ENCODE measurements at places on chromosomes 6 and 20.
A peak's percentile ranks its signal among the peaks of the same experiment; 100 is the strongest.

- DNase-seq: no peak
Observed at GRCh38 chr20:21101932-21102575, 4.1 kb downstream of the LINC00237 start.

DNA sequence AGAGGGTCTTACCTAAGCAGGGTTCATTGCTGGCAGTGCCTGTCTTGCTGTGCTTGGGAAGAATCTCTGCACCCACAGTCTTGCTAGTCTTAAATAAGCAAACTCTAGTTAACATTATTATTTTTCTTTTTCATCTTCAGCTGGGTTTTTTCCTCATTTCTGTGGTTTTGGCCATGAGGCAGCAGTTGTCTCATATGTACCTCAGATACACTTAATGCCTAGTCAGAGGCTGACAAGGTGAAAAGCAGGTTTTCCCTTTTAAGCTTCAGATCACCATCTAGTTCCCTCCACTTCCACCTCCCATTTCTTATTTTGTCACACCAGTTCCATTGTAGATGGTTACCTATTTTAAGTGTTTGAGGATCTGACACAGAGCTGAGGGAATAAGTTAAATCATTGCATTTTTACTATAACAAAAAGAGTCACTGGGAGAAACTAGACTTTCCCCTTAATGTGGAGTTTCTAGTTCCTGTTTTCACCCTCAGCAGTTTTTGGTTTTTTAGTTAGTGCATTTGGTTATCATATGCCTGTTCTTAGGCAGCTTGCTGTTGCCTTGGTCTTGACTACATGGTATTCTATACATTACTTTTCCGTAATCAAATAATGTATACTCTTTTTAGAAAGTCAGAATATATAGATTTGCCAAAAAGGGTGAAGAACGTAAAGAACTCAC is 46.0 kb downstream of the AFDN start:
- DNase-seq: no peak

DNA sequence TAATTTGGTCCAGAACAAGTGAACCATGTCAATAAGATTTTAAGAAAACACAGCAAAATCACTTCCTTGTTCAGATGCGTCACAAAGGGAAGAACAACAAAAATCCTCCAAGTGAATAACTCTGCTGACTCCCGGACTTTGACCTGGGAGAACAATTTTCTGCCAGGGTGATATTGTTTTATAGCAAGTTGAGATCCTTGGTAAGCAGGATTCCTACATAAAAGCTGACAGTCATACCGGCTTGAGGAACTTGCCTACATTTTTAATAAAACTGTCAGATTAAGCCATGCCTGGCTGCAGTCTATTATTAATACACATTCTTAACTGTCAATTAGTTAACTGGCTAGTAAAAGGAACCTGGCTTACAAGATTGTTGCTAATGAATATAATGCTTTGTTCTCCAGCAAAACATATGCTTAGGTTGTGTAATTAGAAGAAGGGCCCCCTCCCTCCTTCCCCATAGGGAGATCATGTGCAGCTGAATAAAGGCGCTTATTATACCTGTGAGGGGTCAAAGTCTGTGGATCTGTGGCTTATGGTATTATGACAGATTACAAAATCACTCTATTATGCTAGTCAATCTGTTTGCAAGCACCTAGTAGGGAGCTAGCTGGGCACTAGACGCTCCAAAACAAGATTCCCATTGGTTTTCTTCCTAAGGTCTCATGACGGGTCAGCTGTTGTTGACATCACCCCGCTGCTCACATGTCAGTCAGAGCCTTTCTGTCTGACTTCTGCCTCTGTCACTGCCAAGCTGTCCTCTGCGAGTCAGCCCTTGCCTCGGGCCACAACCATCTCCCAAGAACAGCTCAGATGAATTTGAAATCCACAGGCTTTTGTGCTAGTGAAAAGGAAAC is 44.6 kb upstream of the SEC63 start:
- DNase-seq: no peak

DNA sequence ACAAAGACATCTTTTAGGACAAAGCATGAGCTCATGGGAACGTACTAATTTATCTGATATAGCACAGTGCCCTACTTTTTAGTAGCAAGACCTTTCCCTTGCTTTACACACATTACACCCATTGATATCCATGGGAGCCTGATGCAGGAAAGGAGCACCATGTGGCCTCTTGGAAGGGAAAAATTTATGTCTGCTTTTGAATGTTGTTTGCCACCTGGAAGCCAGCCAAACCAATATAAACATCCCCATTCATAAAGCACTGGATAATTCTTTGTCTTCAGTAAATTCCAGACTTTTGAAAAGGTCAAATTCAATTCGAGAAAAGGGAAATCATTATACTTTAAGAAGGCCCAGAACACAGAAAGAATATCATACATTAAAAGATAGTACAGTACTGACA is 152.3 kb upstream of the BEND6 start:
- DNase-seq: peak; percentile 65

GRCh38 chr20:49976542-49976941 is 6.2 kb upstream of the SNAI1 start:
- DNase-seq: peak; percentile 62

DNA sequence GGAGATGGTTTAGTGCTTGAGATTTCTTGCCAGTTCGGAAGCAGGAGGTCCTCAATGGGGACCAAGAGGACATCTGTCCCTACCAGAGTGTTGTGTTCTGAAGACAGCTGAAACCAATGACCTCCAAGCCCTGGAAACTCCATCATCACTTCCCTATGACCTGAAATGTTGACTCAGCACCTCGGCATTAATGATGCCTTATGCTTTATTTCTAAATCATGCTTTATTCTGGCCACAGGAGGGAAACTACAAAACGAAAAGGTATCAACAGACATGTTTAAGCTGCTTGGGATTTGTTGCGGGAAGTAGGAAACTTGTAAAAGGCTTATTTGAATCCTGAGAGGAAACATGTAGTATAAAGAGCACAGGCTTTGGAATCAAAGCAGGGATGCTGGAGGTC is 389.1 kb upstream of the CHD6 start:
- DNase-seq: no peak

GRCh38 chr6:93196406-93196970 is 222.9 kb downstream of the EPHA7 start:
- no peak for DNase-seq

GRCh38 chr6:148186916-148187315 is 155.7 kb upstream of the SASH1 start:
- DNase-seq: no peak

- DNase-seq: no peak
Observed at GRCh38 chr6:90044833-90045381, 150.6 kb downstream of the GJA10 start.

DNA sequence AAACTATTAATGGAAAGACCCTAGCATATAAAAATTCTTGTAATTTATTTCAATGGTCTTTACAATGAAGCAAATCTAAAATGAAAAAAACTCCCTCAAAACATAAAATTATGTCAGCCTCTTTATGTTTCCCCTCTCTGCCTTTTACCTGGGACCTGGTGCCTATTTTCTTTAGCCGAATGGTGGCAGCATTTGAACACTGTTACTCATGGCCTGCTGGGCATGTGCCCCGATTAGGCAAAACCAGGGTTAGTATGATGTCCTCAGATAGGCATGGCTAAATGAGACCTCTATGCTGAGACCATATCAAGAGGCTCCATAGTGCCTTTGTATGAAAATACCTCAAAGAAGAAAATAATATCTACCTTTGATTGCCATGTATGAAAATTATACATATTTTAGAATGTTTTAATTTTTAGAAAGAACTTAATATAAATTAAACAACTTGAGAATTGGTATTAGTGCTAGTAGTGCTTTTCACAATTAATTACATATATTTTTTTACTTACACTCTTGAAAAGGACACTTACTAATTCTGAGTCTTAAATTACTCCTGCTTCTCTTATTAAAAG is 22.5 kb upstream of the C6orf58 start:
- DNase-seq: peak; percentile 68

- no peak for DNase-seq
Observed at GRCh38 chr6:15818044-15818443, 155.2 kb upstream of the DTNBP1 start.

- DNase-seq: no peak
Observed at GRCh38 chr6:5507131-5507681, 245.9 kb downstream of the FARS2 start.

DNA sequence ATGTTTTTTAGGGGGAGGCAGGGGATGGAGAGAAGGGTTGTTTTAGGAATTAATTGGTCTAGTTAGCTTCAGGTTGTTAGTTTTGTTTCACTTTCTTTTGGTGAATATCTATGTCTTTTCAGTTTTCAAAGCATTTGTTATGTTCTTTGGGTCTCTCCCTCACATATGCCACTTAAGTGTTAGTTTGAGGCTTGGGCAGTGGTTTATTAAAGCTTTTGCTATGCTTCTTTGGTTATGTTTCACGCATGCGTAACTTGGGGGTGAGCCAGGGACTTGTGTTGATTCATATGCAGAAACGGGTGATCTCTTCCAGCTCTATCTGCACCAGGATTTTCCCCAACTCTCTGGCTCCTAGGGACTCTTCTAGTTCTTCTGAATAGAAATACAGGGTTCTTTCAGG is 11.4 kb upstream of the MMS22L start:
- DNase-seq: peak; percentile 54

DNA sequence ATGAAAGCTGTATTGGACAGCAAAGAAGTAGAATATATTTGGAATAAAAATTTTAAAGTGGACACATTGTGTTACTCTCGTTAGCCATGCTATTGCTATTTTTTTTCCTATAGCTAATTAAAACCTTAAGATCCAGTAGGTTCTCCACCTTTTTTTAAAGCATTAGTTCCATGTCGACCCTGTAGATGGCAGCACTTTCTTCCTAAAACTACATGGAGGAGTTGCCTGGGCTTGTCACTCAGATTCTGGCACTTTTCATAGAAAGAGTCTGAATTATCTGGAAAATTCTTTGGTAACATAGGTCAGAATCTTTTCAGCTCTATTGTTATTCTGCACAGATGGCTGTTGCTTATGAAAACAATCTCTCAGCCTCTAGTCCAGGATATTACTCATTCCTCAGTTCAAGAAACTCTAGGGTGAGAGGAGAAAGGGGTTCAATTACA is 42.0 kb upstream of the ESR1 start:
- peak; percentile 95 for DNase-seq

DNA sequence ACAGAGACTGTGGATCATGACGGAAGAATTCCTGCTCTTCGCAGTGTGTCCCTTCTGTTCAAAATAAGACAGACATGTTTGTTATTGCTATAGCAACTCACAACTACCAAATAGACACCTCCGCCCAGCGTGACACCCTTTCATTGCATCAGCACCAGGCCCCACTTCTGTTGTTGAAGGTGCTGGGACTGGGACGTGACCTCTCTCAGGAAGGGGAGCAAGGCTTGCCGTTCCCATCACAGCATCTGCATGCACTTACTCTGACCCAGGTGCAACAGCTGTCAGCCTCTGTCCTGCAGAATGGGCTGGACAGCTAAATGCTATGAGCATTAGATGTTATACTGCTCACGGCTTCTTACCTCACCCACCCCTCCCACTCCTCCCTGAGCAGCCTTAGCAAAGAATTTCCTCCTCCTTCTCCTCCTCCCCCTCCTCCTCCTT is 94.1 kb downstream of the DACT2 start:
- no peak for DNase-seq

- DNase-seq: peak; percentile 89
Observed at GRCh38 chr6:118776607-118777549, 117.1 kb upstream of the ASF1A start.

DNA sequence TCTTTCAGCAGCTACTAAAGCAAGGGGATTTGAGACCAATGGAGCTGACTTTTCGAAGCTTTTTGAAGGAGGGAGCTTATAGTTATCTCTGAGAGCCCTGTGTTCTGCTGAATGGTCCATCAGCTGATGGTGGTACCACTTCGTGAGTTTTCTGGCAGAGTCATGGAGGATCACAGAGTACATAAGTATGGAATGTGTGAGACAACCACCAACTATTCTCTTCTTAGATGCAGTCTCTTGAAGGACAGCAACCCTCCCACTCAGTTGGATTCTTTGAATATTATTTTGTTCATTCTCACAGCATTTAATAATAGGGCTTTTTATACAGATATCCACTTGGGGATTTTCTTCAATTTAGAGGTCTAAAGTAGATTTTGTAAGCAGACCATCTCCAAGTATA is 75.3 kb downstream of the ELOVL2 start:
- peak; percentile 53 for DNase-seq

- no peak for DNase-seq
Observed at GRCh38 chr6:30491991-30492952, 3.0 kb downstream of the HLA-E start.

GRCh38 chr6:5730585-5731263 is 276.0 kb downstream of the NRN1 start:
- peak; percentile 42 for DNase-seq

- DNase-seq: peak; percentile 82
Observed at GRCh38 chr20:38272961-38273360, 12.4 kb upstream of the KIAA1755 start.

Data from cardiac fibroblast (primary cell).